ENCODE measurements at places on chromosomes 1 and 21.

DNA sequence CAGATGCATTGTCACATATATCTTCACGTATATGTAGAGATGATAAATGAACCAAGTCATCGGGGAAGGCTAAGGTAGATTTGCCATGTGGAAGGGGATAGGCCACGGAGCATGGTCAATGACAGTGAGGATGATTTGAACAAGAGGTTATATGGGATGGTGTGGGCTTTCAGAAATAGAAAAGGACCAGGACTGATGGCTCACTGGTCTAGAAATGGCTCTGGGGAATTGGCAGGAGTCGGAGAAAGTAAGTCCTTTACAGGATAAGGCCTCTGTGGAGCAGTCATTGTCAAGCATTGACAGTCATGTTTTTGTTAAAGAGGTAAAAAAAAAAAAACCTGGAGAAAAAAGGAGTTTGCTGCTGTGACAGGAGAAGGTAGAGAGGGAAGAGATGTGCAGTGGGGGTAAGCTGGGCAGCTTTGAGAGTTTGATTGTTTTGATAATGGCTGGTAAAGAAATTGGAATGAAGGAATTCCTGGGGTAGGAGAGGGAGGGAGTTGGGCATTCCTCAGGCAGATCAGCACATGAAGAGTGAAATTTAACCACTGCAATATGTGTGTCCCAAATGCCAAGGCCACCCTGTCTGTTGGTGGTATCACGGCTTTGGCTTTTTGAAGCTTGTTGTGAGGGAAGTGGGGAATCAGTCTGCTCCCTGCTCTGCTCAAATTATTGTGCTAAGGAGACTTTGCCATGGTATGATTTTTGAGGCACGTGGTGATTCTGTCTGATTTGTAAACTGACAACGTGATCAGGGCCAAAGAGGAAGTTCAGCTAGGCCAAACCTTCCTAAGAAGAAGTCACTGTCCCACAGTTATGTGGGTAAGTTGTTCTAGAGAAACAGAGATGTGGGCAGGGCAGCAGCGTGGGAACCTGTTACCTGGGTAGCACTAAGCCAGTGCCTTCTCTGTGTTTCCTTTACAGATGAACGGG lies 26.0 kb downstream of the MACF1 start:
- DNase-seq: peak; percentile 8

GRCh38 chr1:60229821-60230220 lies 156.3 kb upstream of the C1orf87 start:
- no peak for DNase-seq

DNA sequence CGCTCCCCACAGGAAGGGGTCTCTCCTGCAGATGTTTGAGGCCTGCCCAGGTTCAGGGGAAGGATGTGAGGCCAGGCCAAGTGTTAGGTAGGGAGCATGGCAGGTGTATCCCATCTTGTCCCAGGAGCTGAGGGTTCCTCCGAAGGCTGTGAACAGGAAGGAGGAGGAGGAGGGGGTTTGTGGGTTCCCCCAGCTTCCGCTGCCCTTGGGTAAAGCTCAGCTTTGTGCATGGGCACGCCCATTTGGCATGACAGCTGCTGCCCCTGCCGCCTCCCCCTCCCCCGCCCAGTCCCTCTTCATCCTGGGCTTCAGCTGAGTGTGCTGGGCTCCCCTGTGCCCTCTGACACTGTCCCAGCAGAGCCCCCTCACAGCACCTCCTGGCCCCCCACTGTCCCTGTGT lies 25.5 kb downstream of the TNFRSF8 start:
- DNase-seq: peak; percentile 51

- DNase-seq: no peak
Observed at GRCh38 chr1:80341021-80341420, 1334.5 kb upstream of the ADGRL4 start.

DNA sequence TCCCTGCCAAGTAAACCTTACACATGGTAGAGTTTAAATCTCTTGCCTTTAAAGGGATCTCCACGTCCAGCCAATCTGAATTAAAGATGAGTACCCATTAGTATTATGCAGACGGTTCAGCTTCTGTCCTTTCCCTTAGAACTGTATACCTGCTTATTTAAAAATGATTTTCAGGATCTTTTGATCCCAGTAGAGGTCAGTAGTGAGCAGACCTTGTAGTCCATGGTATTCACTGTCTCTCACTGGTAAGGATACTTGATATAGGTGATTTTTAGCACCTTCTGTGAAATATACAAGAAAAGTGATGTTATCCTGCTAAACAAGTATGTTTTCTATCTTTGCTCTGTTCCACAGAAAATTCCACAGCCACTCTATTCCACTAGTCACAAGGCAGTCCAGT lies 1211.6 kb upstream of the ADGRL4 start:
- DNase-seq: no peak

- peak; percentile 86 for DNase-seq
Observed at GRCh38 chr1:27342778-27343638, 1.2 kb downstream of the SYTL1 start.

DNA sequence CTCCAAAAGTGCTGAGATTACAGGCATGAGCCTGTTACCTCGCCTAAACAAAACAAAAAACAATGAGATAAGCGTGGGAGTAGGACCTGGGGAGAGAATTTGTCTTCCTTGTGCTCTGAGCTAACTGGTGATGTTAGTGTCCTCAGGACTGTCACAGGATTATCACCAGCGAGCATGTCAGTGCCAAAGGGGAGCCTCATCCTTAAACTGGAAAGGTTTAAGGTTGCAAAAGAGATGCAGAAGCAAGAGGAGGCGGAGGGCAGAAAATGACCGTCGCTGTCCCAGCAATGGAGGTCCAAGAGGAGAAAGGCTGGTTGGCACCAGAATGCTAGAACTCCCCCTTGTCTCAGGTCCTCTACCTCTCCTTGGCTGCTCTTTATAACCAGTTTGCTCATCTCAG lies 3.9 kb downstream of the SYPL2 start:
- no peak for DNase-seq

DNA sequence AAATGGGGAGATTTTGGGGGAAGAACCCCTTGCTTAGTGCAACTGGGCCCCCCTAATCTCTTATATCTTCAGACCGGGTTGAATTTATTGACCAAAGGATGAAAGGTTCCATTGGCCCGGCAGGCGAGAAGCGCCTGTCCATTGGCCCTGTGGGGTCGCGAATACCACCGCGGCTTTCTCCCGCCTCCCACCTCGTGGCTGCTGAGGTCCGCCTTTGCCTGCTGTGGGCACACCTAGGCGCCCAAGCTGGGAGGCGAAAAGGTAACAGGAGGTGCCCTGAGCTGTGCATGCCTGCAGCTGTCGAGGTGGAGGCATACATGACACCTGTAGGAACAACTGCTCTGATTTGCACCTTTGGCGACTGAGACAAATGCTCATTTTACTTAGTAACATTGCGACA lies 21.1 kb upstream of the FLG2 start:
- no peak for DNase-seq

GRCh38 chr1:225407755-225408154 lies 20.1 kb downstream of the LBR start:
- DNase-seq: no peak

- DNase-seq: no peak
Observed at GRCh38 chr1:225253173-225253572, 174.7 kb downstream of the LBR start.

DNA sequence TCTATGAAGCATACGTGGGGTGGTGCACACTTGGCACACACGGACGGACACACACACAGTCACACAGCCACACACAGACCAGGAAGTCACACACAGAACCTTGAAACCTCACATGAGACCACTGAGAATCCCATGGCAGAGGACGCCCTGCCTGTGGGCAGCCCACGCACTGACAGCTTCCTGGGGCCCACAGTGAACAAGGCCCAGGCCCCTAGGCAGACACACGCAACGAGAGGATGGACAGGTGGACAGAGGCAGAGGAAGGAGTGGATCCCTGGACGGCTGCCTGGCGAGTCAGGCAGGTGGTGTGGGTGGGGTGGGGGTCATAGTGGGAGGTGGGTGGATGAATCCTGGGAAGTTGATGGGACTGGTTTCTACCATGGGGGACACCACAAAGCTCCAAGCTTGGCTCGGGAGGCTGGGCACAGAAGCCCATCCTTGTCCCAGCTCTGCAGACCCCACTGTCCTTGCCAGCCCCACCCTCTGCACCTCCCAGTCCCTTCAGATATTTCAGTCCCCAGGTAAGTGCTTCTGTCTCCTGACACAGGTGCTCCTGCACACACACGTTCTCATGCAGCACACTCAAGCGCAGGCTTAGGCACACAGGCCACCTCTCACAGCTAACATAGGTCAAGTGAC lies 49.1 kb downstream of the WNT9A start:
- peak; percentile 1 for DNase-seq

GRCh38 chr1:222525951-222526350 lies 22.0 kb downstream of the HHIPL2 start:
- no peak for DNase-seq

DNA sequence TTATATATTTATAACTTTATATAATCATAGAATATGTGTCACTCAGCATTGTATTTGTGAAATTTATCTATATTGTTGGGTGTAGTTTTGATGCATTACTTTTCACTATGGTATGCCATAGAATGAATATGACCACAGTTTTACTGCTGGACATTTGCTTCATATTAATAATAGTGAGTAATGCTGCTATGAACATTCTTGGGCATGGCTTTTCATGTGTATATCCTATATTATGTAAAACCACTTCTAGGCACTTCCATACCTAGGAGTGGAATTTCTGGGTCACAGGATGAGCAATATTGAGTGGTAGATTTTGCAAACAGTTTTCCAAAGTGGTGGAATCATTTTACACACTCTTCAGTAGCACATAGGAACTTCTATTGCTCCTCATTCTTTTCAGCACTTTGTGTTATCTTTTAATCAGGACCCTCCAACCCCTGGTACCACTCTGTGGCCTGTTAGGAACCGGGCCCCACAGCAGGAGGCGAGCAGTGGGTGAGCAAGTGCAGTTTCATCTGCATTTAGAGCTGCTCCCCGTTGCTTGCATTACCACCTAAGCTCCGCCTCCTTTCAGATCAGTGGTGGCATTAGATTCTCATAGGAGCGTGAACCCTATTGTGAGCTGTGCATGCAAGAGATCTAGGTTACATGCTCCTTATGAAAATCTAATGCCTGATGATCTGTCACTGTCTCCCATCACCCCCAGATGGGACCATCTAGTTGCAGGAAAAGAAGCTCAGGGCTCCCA lies 56.0 kb upstream of the CNIH3 start:
- no peak for DNase-seq

GRCh38 chr1:192824511-192824910 lies 15.7 kb downstream of the RGS2 start:
- no peak for DNase-seq

- DNase-seq: no peak
Observed at GRCh38 chr1:211501711-211502400, 9.9 kb upstream of the RD3 start.

GRCh38 chr1:63403386-63403785 lies 36.0 kb downstream of the ALG6 start:
- DNase-seq: no peak

GRCh38 chr1:11058595-11059154 lies 1.1 kb downstream of the SRM start:
- no peak for DNase-seq

GRCh38 chr1:180271272-180272255 lies 41.5 kb downstream of the LHX4 start:
- DNase-seq: no peak

DNA sequence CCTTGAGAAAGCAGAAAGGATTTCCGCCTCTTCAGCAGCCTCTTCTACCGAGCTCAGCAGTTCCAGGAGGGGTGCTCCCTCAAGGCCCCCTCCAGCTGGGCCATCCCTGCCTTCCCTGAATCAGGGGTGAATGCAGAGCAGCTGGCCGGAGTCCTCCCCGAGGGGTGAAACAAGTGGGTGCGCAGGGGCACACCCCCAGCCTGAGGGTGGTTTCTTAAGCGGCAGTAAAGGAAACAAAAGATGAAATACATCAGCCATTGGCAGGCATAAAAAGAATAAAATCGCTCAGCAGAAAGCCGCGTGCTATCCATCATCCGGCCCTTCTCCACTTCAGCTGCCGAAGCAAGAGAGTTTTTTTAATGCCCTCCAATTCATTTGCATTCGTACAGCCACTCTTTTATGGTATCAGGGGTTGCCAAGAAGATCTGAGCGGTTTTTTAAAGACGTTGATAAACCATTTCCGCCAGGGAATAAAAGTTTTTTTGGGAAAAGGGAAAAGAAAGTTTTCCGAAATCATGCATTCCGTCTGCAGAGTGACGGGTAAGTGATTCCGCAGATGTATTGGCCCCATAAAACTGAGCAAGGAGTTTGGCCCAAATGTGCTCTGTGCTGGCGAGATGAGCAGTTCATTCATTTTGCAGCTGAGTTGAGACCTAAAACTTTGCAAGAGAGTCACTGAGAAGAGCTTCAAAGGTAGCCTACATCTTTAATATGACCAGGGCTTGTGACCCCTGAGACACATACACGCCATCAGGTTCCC lies 73.7 kb upstream of the ZC3H12A start:
- no peak for DNase-seq

- no peak for DNase-seq
Observed at GRCh38 chr21:26115305-26115704, 55.3 kb downstream of the APP start.

- no peak for DNase-seq
Observed at GRCh38 chr1:8598783-8599182, 218.7 kb downstream of the RERE start.

DNA sequence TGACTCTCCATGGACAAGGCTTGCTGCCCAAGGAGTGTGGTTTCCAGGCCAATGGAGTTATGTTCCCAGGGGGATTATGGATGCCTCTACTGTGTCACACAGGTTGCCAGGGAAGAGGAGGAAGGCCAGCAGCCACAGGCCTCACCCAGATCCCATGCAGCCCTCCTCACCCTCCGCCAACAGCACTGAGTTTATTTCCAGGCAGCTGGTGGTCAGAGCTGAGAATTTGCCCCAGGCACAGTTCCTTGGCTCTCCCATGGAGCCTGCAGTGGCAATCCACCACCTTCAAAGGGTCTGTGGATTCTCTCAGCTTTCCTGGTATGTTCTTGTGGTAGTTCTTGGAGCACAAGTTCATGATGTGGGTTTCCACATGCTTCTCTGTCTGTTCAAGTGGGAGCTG lies 79.2 kb downstream of the NTNG1 start:
- no peak for DNase-seq

DNA sequence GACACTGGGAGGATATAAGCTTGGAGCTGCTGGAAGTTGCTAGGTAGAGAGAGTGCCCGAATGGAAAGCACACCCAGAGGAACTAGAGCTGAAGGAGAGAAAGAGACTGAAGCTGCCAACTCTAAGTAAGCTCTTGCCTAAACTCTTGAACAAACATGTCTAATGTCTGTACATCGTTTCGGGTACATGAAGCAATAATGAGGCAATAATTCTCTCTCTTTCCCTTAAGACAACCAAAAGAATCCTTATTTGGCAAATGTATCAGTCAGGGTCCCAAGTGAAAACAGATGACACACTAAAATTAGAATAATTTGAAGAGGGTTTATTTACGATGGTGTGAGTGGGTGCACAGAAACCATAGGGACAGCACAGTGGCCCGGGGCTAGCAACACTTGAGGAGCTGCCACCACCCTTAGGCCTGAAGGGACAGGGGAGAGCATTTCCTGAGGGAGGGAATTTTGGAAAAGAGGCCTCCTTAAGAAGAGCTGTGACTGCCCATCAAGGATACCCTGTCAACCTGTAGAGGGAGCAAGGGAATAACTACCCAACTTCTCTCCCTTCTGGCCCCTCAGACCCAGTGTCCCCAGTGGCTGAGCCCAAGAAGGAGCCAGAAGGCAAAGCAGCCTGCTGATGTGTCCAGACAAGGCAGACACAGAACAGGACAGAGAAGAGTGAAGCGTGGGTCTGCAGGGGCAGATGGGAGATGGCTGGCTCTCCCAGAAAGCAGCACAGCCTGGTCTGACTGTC lies 36.1 kb upstream of the KHDRBS1 start:
- no peak for DNase-seq

- DNase-seq: no peak
Observed at GRCh38 chr1:39758556-39759435, 12.4 kb downstream of the OXCT2 start.

- no peak for DNase-seq
Observed at GRCh38 chr21:30444204-30444603, 4.1 kb downstream of the KRTAP15-1 start.
